ENCODE measurements at places on chromosomes 2 and 18.

- DNase-seq = no peak
Observed at GRCh38 chr2:185291035-185291647, 447.5 kb upstream of the FSIP2 start.

- no peak for DNase-seq
Observed at GRCh38 chr18:74413836-74414235, 43.3 kb downstream of the DIPK1C start.

- DNase-seq = no peak
Observed at GRCh38 chr18:40208958-40209357, 1746.1 kb upstream of the PIK3C3 start.

DNA sequence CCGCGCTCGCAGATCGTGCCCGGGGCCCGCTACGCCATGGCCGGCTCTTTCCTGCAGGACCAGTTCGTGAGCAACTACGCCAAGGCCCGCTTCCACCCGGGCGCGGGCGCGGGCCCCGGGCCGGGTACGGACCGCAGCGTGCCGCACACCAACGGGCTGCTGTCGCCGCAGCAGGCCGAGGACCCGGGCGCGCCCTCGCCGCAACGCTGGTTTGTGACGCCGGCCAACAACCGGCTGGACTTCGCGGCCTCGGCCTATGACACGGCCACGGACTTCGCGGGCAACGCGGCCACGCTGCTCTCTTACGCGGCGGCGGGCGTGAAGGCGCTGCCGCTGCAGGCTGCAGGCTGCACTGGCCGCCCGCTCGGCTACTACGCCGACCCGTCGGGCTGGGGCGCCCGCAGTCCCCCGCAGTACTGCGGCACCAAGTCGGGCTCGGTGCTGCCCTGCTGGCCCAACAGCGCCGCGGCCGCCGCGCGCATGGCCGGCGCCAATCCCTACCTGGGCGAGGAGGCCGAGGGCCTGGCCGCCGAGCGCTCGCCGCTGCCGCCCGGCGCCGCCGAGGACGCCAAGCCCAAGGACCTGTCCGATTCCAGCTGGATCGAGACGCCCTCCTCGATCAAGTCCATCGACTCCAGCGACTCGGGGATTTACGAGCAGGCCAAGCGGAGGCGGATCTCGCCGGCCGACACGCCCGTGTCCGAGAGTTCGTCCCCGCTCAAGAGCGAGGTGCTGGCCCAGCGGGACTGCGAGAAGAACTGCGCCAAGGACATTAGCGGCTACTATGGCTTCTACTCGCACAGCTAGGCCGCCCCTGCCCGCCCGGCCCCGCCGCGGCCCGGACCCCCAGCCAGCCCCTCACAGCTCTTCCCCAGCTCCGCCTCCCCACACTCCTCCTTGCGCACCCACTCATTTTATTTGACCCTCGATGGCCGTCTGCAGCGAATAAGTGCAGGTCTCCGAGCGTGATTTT, 7.6 kb downstream of the TBR1 start:
- DNase-seq = no peak

DNA sequence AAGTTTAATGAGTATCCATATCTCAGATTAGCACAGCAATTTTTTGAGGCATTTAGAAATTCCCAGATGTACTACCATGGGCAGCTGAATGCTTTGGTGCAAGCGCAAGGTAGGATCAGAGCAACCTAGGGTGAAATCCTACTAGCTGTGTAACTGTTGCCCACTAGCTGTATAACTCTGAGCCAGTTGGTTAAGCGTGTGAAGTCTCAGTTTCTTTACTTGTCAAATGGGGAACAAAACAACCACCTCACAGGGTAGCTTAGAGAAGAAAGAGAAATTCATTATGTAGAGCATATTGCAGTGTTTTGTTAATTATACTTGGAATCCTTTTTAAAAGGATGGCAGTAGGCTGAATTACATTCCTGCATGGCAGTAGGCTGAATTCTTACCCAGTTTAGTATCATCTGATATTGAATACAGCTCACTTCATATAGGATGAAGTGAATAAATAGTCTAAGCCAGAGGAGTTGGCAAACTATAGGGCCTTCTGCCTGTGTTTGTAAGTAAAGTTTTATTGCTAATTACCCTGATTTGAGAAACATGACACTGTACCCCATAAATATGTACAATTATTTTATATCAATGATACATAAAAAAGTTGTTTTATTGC, 180.7 kb downstream of the PLCL1 start:
- no peak for DNase-seq

DNA sequence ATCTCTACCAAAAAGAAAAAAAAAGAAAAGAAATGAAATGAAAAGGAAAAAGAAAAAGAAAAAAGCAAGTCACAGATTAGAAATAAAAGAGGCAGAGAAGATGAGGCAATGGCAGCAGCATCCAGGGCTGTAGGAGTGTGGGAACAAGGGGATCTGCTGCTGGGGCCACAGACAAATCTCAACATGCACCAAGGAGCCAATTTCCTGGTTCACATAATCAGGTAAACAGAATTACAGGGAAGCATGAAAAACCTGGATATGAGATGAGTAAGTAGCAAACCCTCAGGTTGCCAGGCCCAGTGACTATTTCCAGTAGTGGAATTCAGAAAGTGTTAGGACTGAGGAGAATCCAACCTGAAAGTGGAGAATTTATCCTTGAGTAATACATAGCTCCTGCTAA, 77.4 kb upstream of the ARHGAP28 start:
- no peak for DNase-seq

DNA sequence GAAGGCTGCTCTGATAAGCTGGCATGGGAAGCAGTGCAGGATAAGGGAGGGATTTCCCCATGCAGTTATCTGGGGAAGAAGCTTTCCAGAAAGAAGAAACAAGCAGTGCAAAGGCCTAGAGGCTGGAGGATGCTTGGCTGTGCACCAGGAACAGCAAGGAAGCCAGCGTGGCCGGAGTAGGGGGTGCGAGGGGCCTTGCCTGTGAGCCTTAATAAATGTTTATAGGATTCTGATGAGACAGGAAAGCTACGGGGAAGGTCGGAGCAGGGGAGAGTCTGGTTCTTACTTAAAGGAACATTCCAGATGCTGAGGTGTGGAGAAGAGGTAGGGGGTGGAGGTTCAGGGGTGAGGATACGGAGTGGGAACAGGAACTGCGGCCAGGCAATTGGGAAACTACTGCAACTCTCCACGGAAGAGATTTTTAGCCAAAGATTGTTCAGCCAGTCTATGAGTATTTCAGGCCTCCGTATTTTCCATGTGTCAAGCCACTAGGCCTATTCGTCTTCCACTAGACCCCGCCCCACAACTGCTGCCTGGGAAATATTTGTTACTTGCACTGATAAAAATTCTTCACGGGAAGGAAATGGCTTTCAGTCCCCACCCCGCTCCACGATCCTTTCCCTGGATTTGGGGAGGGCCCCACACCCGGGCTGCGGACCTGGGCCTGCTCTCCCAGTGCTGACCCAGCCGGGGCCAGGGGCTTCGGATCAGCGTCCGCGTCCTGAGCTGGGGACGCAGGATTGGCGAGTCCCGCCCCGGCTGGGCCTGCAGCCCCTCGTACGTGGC, 516 bp downstream of the EIF2AK2 start:
- no peak for DNase-seq

- no peak for DNase-seq
Observed at GRCh38 chr2:20005891-20006470, 6.5 kb downstream of the MATN3 start.

DNA sequence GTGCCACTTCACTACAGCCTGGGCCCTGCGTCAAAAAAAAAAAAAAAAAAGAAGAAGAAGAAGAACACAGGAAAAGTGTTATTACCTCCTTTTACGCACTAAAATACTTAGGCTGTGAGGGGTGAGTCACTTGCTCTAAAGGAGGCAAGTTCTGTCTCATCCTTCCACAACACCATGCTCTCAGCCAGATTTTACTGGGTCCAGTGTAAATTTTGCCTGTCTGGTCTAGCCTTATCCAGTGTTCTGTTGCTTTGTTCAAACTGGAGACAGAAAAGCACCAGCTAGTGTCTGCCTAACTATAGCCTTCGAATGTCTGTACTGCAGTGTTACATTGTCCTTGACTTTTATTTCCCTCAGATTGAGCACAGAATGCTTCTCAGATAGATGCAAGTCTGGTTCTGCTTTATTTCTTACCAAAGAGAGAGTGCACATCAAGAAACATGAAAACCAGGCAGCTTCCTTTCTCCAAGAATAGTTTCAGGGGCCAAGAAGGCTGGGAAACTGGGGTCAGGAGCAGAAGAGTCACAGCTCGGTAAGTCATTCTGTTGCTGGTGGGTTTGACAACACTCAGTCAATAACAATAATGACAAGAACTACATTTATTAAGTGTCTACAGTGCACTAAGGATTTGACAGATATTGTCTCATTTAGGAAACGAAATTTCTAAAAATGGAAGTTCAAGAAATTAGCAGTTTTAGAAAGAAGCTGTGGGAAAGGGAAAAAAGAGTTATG, 3.1 kb upstream of the MSGN1 start:
- DNase-seq = no peak

DNA sequence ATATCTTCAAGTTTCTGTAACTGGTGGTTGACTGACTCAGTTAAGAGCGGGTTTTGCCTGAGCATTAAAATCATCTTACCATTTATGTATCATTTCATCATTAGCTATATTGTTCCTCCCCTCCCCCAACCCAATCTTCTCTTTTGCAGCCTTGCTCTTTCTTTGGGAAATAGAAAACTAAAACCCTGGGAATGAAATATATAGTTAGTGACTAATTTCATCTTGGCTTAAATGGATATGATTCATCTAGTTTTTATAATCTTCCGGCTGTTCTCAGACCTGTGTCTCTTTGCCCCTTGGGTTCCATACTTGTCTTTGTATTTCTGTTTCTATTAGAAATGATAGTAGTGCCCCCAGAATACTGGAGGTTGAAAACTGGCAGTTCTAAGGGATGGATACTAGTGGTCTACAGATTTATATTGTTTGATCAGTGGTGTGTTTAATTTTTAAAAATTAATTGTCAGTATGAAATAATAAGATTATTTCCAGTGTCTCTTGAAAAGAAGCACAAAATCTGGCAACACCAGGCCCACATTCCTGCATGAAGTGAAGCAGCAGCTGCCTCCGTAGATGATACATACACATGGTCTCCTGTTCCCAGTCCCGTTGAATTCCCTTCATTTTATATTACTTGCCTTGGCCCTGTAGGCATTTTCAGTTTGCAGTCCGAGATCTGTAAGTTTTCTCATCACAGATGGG, 44.5 kb downstream of the PHLPP1 start:
- DNase-seq = no peak

DNA sequence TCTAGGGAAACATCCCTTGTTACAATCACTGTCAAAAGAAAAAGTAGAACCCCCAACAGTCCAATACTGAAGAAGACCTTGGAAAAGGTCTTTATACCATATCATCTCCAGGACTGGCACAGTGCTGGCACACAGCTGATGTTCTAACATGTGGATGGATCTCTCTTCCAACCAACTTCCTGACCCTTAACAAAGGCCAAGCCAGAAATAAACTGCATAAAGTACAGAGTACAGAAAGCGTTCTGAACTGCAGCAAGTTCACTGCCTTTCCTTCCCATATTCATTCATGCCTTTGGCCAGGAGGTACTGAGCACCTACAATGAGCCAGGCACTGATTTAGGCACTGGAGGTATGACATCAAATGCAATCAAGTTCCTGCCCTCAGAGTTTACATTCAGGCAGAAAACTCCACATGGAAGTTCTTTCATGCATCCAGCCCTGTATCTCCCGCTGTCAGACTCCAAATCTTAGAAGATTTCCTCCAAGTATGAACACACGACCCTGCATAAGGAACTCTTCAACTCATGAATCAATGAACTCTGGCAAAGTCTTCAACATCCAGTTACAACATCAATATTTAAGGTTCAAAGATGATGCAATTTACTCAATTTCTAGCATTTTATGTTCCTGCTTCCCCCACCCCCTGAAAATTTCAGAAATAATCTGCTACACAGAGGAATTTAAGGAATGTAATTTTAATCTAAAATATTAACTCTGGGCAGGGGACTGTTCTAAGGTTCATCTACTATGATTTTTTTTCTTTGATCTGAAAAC, 33.8 kb downstream of the ACVR1 start:
- no peak for DNase-seq

- no peak for DNase-seq
Observed at GRCh38 chr2:62398356-62398755, 107.6 kb downstream of the TMEM17 start.

GRCh38 chr2:108617617-108618016, 83.3 kb downstream of the LIMS1 start:
- DNase-seq = no peak

GRCh38 chr2:169073963-169074751, 4.8 kb downstream of the DHRS9 start:
- DNase-seq = no peak

GRCh38 chr18:24991141-24992060, 360.6 kb downstream of the ZNF521 start:
- no peak for DNase-seq

DNA sequence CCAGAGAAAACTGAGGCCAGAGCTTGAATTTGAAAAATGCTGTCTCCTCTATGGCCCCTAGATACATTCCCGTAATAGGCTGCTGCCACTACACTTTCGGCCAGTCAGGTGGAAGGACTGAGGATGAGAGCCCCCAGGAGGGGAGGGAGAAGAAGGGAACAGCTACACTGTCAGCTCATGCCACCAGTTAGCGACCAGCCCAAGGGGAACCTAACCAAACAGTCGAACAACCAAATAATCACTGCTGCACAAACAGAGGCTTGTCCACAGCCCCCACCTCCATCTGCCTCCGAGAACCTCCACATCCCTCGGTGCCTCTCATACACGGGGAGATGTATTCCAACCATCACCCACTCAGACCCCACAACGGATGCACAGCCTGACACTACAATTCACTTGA, 7.3 kb downstream of the ZNF516 start:
- no peak for DNase-seq

Data from T-helper 17 cell (primary cell).